Activated T-cell treated with anti-CD3 and anti-CD28 coated beads for 48 hours (primary cell): ENCODE measurements at places on chromosomes 3 and 15.

DNA sequence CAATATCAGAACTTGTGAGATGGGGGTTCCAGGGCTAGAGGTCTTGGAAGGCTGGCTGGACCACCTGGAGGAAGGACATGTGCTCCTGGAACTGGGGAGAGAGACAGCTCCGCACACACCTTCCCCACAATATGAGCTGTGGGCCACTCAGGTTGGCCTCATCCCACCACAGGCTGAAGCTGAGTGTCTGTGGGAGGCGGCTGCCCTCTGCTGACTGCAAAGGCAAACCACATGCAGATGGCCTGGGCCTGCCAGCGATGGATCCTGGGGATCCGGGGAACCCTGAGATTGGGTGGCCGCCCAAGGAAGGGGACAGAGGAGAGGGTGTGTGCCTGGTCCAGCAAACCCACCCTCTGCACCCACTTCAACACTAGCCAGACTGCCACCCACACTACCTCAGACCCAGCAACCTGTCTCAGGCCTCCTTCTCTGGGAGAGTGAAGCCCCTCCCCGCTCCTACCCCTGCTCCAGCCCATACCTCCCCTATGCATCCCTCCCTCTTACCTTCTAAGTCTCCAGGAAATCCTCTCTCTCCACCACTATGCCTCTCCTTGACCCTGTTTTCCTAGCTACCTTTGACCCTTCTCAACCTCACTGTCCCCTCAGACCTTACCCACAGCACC, 44.8 kb downstream of the CYP11A1 start:
- peak; percentile 52 for DNase-seq

DNA sequence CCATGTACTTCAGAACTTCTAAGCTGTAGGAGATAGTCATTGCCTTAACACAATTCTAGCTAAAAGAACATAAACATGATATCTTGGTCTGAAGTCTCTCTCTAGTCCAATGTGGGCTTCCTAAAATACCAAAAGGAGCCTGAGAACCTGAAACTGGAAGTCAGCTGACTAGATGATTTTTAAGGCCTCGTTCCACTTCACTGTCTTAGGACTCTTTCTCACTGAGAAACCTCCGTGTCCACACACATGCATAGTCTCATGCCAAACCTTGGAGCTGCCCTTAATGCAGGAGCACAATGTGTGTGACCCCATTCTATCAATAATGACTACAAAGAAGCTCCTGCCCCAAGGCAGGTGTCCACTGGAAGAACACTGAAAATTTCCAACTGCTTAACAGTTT, 87.7 kb downstream of the ETFA start:
- no peak for DNase-seq

DNA sequence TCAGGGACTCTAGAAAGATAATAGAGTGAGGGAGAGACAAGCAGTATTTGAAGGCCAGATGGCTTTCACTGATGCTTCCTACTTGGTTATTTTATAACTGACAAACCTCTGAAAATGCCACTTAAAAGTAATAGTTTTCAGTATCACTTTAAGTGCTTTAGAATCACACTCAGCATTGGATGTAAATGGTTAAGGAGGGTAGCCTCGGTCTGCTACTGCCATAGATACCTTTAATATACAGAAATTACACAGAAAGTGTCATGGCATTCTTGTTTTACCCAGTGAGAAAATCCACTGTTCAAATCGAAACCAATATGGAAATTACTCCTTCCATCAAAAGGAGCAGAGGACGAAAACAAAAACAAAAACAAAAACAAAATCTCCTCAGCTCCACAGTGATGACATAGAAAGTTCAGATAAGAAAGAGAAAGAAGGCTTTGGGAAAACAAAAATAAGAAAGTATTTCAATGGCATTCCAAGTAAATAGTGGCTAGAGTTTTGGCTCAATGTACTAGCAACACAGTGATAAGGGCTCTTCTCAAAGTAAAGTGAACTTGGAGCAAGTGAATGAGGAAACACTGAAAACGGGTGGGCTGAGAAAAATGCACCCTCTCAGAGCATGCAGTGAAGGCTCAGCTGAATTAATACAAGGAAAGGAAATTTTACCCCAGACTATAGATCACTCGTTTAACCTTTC, 43.2 kb upstream of the CD47 start:
- DNase-seq: no peak

DNA sequence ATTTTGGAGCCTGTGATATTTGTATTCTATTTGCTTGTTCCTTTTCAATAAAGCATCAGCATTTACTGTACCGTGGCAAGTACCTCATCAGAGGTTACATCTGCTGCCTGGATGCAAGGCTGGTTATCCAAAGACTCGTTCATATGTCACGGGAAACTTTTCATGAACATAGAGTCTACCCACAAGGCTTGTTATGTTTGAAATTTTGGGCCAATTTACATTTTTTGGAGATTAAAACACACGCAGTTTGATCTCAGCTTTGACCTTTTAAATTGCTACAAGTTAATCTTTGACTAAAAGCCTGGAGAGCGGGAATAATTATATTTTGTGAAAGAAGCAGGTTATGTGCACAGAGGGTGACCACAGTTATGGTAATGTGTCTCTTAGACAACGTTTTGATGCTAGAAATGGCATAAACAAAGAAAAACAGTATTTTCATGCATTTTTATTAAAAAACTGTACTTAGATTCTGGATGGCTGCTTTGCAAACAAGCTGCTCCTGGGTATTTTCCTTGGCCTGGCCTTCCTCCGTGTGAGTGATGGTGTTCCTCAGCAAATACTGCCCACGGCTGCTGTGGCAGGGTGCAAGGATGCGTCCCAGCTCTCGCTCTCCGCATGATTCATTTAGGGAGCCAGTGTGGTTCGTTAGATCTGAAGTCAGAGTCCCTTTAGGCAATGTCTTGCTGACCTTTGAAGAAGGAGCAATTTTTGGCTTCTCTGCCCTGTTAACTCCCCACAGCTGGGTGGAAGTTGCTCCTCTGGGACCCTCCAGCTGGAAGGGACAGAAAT, 27.1 kb downstream of the CHST2 start:
- DNase-seq: no peak

DNA sequence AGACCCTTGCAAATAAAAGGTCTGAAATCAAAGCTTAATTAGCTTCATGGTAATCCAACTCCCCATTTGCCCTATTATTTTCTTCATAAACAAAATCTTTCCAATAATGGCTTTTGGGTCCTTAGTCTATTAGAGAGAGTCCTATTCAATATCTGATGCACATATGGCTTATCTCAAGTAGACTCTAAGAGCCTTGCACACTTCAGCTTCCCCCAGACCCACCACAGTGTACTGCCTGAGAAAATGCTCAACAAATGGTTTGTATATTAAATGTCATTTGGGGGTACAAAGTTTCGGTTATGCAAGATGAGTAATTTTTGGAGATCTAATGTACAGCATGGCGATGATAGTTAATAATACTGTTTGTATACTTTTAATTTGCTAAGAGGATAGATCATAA, 28.9 kb downstream of the FSTL1 start:
- no peak for DNase-seq

DNA sequence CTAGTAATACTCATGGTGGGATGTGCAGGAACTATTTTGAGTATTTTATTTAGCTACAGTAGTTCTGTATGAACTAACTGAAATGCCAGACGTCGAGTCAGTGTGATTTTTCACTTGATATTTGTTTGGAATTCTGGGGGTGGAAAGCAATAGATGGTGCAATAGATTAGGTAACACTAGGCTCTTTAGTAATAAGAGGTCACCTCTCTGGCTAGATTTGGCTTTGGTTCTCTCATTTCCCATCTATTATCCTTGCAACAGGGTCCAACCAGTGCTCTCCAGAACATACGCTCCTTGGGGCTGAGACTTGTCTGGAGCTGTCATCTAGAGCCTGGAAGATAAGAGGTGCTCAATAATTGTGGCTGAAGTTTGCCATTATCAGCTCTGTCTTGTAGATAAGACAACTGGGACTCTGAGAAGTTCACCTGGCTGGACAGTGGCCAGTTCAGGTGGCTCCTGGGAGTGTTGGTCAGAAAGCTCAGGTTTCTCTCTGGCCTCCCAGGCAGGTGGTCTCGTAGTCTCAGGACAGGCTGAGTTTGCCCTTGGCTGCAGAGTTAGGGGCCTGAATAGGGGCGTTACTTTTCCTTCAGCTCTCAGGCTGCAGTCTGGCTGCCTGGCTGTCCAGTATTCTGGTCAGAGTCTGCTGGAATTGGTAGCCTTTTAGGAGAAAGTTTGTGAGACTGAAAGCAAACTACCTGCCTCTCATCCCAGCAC, 277.5 kb upstream of the RGMA start:
- DNase-seq: no peak

- no peak for DNase-seq
Measured at GRCh38 chr3:52650439-52650838, 35.3 kb downstream of the PBRM1 start.

- DNase-seq: no peak
Measured at GRCh38 chr15:79310612-79310984, 314 bp upstream of the TMED3 start.

DNA sequence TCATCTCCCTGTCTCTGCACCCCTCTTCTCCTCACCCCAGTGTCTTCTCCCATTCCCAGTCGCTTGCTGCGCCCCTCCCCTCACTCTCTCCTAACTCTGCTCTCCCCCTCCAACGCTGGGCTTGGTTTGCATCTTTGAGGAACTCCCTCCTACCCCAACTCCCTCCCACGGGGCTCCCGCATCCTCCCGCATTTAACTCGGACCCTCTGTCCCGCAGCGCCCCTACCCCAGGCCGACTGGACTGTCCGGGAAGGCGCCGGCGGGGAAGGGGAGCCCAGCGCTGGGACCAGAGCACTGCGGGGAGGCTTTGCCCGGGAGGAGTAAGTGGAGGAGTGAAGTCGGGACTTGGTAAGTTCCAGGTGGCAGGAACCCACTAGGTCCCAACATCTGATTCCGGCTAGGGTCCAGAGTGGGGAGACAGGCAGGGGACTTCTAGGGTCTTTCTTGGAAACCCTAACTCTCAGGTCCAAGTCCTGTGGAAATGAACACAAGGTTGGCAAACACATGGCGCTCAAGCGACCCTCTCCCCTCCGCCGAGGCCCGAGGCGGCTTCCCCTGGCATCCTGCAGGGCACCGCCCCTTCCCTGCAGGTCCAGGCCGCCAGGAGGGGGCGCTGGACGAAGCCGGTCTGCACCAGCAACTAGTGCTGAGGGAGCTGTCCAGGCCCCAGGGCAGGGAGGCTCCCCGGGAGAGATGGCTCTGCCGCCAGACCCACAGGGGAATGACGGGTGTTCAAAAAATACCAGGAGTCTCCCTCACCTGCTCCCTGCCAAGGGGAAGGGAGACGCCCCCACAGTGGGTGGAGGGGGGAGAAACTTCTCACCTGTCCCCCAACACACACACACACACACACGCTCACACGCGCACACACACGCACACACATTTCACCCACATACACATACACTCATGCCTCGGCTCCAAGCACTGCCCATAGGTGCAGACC, 53.2 kb downstream of the LHFPL4 start:
- peak; percentile 72 for DNase-seq

GRCh38 chr3:110711130-110711832, 360.3 kb upstream of the NECTIN3 start:
- DNase-seq: no peak

DNA sequence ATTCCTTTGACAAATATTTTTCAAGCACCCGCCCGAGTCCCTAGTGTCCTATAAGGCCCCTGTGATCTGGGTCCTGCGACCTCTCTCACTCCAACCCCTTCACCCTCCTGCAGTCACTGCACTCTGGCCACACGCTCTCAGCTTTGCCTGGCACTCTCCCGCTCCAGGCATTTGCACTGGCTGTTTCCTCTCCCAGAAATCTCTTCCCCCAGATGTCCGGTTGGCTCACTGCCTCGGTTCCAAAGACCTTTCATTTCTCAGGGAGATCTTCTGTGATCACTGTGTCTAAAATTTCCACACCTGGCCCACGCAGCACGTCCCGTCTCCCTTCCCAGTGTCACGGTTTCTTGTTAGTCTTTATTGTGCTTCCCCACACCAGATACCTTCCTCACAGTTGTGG, 97.4 kb downstream of the WNT7A start:
- DNase-seq: no peak

DNA sequence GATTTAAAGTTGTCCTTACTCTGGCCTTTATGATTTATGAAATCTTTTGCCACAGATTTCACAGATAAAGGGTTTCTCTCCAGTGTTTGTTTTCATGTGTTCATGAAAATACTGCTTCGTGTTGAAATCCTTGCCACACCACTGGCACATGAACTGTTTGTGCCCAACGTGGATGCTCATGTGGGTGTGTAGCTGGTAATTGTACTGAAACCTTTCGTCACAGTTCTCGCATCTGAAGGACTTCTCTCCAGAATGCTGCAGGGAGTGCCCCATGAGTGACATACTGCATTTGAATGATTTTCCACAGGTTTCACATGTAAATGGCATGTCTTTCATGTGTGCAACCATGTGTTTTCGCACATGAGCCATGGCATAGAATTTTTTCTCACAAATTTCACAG, 111.9 kb downstream of the DOCK3 start:
- no peak for DNase-seq

DNA sequence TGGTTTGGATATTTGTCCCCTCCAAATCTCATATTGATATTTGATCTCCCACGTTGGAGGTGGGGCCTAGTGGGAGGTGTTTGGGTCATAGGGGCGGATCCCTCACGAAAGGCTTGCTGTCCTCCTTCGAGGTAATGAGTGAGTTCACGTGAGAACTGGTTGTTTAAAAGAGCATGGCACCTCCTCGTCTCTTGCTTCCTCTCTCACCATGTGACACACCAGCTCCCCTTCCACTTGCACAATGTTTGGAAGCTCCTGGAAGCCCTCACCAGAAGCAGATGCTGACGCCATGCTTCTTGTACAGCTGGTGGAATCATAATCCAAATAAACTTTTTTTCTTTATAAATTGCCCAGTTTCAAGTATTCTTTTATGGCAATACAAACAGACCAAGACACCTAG, 38.6 kb downstream of the RFTN1 start:
- DNase-seq: no peak

DNA sequence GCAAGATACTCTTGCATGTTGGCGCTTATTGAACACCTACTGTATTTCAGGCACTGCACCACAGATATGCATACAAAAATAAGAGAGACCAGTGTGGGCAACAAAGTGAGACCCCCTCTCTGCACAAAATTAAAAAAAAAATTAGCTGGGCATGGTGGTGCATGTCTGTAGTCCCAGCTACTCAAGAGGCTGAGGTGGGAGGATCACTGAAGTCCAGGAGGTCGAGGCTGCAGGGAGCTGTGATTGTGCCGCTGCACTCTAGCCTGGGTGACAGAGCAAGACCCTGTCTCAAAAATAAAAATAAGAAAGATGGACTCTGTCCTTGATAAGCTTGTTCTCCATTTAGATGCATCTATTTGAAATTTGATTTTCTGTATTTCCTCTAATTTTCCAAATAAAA, 20.8 kb downstream of the FEM1B start:
- DNase-seq: no peak

- no peak for DNase-seq
Measured at GRCh38 chr15:40958146-40958545, 4.9 kb downstream of the CHAC1 start.

- DNase-seq: no peak
Measured at GRCh38 chr3:72437661-72438406, 410.4 kb downstream of the SHQ1 start.
